NCI-H446 treated with DMSO at 0.1 percent for 48 hours (cell line): ENCODE measurements at places on chromosomes 3 and 15.
A peak's percentile ranks its signal among the peaks of the same experiment; 100 is the strongest.

DNA sequence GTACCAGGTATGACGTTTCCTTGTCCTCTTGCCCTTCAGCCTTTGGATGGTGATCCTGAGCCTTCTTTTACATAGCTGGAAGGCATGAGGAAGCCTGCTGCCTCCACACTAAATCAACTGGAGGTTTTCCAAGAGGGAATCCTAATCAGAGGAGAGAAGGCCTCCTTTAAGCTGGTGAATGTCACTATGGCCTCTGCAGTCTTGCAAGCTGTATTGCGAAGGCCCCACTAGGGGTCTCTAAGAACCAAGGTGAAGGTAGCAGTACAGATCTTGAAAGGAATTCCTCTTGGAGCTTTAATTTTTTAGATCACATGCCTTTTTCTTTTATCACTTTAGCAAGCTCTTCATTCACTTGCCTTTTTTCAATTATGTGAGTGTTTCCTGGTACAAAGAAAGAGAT lies 119.2 kb downstream of the GHSR start:
- no peak for DNase-seq

DNA sequence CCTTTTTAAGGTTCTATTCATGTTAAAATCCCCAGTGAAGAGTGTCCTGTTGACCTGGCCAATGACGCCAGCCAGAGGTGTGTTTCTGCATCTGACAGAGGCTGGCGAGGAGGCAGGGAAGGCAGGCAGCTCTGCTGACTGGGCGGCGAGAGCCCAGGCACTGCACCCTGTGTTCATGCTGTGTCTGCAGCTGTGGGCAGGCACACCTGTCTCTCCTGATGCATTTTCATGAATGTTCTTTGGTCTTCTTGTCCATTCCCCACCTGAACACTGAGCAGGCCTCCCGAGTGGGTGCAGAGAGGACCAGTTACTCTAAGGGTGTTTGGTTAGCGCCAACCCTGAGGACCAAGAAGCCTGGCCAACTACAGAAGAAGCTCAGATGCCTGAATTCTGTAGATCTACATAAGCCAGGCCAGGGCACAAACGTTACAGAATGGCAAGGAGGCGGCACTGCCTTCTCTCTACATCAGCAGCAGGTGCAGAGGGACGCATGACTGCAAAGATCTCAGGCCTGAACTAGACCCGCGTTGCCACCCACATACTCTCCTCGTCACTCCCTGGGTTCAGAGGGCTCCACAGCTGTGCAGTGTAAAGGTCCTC lies 233.7 kb downstream of the OCA2 start:
- no peak for DNase-seq

GRCh38 chr15:85762756-85763127 lies 32.0 kb downstream of the KLHL25 start:
- no peak for DNase-seq

DNA sequence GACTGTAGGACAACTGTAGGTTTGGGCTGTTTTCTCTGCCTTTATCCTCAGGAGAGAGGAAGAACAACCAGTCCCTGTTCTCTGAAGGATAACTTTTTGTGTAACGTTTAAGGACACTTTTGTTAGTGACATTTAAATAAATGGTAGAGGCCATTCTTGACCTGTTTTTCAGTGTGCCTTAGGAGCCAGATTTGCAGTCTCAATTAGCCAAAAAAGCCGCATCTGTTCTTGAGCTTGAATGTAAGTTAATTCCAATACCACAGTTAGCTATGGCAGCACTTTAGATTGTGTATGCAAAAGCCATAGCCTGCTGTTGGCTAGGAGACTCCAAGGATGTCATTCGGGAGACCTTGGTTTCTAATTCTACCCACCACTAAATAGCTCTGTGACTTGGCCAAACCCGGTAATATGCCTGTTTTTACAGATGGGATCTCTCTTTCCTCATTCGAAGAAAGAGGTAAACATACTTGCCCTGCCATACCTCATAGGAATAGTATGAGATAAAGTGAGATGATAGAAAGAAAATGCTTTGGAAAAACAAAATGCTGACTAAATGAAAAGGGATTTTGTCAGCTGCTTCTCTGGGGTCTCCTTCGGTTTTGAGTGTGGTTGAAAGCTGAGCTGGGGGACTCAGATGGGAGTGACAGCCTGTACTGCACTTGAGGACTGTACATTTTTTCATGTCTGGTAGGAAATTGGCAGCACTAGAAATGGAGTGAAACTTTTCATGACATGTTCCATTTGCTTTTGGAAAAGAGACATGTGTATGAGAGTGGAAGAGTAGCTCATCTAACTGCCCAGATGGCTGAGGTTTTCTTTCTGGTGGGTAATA lies 57.3 kb upstream of the ROPN1 start:
- DNase-seq, result no peak

- DNase-seq, result no peak
Observed at GRCh38 chr15:94840794-94841783, 609.7 kb downstream of the MCTP2 start.

DNA sequence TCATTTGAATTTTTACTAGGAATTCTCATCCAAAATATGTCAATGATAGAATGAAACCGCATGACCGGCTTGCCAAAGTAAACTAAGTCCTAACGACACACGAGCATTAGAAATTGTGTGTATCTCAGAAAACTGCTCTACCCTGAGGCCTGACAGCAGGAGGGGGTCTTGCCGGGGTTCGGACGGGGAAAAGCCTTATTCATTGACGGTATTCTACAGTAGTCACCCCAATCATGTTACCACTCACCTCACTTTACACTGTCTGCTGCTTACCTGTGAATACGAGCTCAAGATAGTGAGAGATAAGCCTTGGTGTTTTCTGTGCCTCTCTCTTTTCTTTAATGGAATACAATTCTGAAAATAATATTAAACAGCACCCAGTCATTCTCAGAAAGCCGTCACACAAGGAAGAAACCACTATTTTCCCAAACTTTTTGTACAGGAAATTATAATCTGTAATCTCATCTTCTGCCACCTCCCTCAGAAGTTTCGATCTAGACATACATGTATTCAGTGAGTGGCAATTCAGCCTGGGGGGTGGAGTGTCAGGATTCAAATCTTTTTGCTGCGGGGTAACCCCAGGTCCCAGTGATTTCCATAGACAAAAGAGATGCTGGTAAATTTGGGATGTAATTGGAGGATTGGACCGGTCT lies 492 bp upstream of the FAM43A start:
- DNase-seq, result no peak

DNA sequence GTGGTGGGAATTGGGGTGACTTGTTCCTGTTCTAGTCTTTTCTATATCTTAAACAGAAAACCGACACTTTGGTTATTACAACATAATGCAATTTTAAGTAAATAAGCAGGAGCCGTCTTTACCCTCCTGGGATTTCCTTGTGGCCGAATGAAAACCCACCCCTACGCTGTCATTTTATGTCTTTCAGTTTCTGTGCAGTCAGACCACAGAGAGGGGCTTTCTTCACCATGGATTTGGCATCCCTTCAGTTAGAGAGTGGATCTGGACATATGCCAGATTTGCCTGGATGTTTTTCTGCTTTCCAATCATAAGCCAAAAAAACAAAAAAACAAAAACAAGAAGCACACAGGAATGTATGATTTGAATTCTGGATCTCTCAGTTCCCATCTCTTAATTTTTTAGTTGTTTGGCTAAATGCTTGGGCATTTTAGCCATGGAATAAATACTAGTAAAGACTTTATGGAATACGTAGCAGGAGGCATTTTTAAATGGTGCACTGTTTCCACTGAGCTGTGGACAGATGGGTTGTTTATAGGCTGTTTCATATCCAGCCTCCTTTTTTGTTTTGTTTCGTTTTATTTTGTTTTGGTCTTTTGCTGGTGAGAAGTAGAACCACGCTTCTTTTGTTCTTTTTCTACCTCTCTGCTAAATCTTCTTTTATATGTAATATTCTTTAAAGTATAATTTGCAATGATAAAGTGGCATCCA lies 272.9 kb downstream of the FEZF2 start:
- peak; percentile 35 for DNase-seq

GRCh38 chr3:107822308-107822707 lies 268.5 kb downstream of the CD47 start:
- no peak for DNase-seq

GRCh38 chr3:182726258-182727142 lies 66.8 kb upstream of the ATP11B start:
- no peak for DNase-seq

DNA sequence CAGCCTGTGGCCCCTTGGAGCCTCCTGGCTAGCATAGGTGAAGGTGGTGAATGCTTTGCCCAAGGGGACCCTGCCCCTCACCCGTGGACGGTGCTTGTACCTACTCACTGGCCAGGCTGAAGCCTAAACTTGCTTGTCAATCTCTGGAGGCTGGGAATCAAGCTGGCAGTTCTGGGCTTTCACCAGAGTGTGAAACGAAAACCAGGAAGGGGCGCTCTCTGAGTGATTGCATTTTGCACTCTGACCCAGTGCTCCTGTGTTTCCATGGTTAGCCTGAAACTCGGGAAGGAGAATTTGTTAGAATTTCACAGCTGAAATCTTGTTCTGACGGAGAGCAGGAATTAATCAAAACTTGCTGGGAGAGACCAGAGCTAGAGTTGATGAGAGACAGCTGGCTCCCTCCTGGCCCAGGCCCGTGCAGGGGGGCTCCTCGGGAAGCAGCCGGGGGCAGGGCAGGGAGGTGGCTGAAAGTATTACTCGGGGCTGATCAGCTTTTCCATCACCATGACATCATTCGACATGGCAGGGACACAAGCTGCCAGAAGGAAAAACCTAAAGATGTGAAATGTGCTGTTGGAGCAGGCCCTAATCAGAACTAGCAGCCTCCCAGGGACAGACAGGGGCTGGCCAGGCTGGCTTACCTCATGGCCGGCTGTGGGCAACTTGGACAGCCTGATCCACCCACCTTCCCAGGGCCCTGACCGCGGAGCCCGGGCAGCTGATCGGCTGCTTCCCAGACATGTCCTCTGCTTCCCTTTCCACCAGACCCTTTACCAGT lies 323.6 kb upstream of the CTDSPL start:
- DNase-seq, result peak; percentile 8

DNA sequence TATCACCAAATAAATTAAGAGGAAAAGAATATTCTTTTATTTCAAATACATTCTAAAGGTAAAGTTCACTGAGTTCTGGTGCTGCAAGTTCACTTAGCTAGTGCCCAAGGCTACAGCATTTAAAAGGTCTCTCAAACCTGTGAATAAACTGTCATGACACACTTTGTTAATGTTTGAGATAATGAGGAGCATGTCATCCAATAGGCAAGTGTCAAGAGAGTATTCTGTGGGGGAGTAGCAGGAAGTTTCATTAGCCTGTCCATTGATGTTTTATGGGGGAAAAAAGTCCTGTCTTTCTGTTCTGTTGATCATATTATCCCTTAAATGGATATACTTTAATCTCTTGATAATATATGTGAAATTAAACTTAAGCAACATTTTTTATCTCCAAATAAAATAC lies 4.0 kb downstream of the SPESP1 start:
- DNase-seq, result no peak
